DMS53 (cell line): ENCODE measurements at places on chromosomes 16 and 17.

- peak; percentile 51 for DNase-seq
These were observed at the start of gene TMEM92 for GRCh38 chr17:50274142-50274896. TMEM92 (plus strand) TSS chr17:50274466; CDS start chr17:50274502, 36 bp downstream.

DNA sequence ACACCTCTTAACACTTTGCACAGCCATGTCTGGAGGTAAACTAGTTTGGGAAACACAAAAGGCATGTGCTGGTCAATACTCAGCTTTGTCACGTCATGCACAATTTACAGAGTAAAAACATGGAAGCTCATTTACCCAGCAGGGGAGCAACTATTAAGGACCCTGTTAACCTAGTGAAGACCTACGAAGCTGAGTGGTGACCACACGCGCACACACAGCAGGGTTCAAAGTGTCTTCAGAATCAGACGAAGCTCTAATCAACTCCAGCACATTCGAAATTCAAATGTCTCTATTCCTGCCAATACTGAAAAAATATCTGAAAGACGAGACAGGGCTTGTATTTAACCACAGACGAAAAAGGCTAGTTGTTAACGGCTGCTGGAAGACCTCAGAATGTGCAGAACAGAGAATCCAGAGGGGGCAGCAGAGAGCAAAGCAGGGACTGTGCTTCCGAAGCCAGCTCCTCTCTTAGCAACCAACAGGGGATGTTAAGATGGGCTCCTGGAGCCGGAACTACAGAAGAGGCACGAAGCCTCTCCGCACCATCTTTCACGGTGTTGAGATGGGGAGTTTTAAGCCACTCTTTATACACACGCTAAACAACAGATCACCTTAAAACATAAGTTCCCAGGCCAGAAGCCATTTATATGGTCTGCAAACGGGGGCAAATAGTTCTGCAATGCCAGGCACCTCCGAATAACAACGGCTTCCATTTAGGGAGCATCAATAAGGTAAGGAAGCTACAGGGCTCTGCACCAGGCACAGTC is 45.7 kb downstream of the CMTM4 start:
- DNase-seq: peak; percentile 88

- no peak for DNase-seq
These were observed 11.5 kb upstream of the WIPI1 start for GRCh38 chr17:68468788-68469187.

- DNase-seq: no peak
These were observed 10.2 kb downstream of the CRYBA1 start for GRCh38 chr17:29256735-29257466.

- DNase-seq: no peak
These were observed 10.7 kb downstream of the CYBC1 start for GRCh38 chr17:82439829-82440365.

DNA sequence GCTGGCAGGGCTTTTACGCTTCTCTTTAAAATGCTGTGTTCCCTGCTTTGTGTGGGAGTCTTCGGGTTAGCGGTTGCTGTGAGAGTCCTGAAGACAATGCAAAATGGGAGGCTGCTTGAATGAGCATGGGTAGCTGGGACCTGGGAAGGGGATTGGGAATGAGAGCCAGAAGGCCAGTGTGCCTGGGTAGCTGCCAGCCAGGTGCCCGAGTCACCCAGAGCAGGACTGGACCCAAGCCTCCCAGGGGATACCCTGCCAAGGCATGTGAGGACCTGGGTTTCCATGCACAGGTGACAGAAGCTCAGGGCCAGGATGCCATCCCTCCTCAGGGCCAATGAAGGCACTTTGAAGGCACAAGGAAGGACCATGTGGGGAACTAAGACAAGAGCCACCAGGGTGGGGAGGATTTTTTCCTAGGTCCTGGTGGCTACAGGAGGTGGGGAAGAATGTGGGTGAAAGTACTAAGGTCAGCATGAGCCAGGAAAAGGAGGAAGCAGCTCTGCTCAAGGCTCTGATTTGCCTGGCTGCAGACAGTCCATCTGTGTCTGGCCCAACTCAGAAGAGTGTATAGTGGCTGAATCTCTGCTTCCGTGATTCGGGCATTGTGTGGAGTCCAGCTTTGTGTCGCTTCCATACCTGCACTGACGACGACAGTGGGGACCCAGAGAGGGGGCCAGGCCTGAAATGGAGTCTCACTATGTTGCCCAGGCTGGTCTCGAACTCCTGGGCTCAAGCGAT is 20.5 kb downstream of the TMEM94 start:
- DNase-seq: no peak

- no peak for DNase-seq
These were observed 67.2 kb upstream of the CLEC3A start for GRCh38 chr16:77955127-77955526.

DNA sequence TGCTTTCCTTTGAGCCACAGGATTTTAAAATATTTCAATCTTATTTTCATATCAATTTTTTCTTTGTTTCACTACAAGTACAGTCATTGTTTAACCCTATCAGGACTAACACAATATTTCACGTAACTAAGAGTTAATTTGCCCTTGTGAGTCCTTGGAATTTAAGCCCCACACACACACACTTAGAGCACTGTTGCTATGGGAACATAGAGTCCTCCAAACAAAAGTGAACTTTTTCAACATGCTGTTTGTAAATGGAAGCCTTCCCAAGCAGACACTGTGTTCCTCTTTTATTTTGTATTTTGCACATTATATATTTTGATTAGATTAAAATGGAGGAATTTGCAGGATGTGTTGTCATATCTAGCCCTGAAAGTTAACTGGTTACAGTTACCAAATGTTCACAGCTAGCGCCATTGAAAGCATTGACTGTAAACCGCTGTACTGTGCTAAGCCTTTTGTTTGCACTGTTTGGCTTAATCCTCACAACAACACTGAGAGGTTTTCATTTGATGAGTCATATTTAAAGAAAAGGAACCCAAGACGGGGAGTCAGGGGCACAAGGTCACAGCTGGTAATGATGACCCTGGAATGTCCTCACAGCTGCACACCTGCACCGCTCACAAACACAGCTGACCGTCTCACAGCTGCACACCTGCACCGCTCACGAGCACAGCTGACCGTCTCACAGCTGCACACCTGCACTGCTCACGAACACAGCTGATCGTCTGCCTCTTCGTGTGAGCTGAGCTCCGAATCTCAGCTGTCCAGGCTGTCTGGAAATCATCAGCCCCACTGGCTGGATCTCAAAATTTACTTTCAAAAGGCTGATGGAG is 6.3 kb downstream of the HSBP1 start:
- DNase-seq: peak; percentile 98

- no peak for DNase-seq
These were observed 139.5 kb upstream of the PMFBP1 start for GRCh38 chr16:72311426-72311825.

DNA sequence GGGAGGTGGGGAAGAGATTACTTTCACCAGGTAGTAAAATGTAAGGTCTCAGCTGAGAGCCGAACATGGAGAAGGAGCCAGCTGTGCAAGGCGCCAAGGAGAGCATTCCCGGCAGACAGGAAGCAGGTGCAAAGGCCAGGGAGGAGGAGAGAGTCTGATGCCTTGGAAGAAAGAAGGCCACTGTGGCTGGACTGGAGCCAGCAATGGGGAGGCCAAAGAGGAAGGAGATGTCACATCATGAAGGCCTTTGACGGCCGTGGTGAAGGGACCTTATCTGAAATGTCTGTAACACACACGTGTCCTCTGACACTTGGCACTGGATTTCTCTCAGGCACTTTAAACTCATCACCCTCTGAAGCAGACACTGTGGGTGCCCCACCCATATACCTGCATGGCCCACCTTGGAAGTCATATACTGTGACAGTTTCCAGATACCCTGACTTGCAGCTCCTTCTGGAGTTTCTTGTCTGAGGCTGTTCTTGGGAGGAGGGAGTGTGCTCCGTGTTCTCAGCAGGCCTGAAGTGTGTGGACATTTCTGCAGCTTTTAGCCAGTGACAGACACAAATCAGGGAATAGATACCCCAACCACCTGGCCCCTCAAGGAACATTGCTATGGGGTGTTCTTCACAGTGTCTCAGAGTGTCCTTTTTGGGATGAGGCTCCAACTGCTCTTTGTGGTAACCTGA is 1.9 kb upstream of the SLC5A2 start:
- DNase-seq: no peak

DNA sequence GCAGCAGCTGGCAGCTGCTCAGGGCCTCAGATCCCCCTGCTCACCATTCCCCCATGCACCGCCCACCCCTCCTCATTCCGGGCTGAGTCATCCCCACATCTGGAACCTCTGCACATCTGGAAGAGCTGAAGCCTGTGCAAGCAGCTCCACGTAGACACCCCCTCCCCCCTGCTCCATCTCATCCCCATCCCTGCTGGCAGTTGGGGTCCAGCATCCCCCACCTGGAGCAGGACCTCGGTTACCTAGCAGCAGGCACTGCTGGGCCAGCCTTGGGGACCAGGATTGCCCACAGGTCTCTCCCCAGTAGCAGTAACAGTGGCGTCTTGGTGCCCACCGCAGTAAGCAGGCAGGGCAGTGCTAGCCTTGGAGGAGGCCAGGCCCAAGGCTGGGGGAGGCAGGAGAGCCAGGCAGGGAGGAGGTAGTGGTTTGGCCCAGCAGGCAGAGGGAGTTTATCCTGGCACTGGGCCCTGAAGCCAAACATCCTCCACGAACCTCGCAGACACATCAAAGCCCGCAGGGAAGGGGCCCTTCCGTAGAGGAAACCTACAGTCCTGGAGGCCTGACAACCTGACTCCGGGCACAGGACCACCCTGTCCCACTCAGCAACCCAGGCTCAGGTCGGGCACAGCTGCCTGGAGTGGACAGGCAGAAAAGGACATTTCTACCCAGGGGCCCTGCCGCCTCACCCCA is 7.7 kb upstream of the TMEM92 start:
- peak; percentile 74 for DNase-seq

- DNase-seq: no peak
These were observed 29.5 kb upstream of the CDH1 start for GRCh38 chr16:68707340-68708152.

- peak; percentile 73 for DNase-seq
These were observed 680 bp downstream of the SKA2 start for GRCh38 chr17:59154292-59154720.

DNA sequence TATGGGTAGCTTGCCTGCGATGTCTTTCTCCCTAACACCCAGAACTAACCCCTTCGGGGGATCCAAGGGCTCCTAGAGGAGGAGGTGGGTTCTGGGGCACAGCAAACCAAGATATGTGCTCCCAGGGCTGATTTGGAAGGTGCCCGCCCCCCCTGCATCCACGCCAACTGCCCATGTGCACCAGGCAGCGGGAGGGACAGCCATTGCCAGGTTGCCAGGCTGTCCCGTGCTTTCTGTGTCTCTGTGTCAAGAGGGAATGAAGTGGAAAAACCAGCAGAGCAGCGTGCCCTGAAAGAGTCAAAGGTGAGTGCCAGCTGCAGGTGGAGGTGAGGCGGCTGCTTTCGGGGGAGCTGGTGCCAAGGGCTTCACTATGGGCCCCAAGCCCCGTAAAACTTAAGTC is 6.4 kb downstream of the TEKT5 start:
- DNase-seq: peak; percentile 91

GRCh38 chr17:76467809-76468633 is 618 bp downstream of the AANAT start:
- DNase-seq: no peak
